ENCODE measurements at places on chromosomes 3 and 15.

- peak; percentile 31 for DNase-seq
Measured at GRCh38 chr3:177647341-177647740, 450.1 kb upstream of the TBL1XR1 start.

- DNase-seq: no peak
Measured at GRCh38 chr15:42206406-42206805, 1.7 kb downstream of the VPS39 start.

DNA sequence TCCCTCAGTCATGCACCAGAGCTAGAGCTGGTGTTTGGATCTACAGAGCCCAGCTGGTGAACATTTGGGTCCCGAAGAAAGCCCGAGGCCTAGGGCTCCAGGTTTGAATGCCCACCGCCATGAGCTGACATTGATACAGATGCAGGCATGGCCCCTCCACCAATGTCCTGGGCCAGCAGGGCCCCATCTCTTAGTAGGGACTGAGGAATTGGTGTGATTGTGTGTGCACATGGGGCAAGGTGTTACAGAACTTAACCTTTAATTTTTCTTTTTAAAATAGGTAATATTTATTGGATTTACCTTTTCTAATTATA is 11.0 kb downstream of the PODXL2 start:
- no peak for DNase-seq

DNA sequence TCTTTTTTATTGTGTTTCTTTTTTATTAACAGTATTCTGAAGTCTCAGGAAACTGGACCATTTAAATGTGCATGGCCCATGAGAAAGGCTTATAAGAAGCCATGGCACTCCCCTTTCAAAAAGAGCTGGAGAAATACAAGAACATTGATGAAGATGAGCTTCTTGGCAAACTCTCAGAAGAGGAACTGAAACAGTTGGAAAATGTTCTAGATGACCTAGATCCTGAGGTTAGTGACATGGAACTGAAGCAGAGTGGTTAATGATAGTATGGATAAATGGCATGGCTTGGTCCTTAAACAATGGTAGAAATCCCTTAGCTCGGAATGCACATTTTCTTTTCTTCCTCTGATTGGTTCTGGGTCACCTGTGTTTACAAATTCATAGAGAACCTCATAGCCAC is 14.9 kb downstream of the TMOD2 start:
- no peak for DNase-seq

DNA sequence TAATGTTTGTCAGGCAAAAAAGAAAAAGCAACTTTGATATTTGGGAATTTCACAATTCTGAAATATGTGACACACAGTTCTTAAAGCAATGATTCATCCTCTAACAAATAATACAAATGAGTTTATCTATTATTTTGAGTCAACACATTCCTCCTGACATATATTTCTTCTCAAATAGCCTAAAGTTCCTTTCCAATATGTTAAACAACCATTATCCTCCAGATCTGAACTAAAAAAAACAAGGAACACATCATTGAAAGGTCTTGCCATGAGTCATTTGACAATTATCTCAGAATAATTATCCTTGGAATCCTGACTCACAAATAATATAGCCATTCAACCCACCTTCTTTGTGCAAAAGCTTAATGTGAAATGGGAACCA is 208.7 kb upstream of the CDIN1 start:
- DNase-seq: no peak

GRCh38 chr3:147816752-147817151 is 407.6 kb downstream of the ZIC1 start:
- no peak for DNase-seq

- DNase-seq: no peak
Measured at GRCh38 chr15:23033979-23034378, 5.4 kb downstream of the TUBGCP5 start.

DNA sequence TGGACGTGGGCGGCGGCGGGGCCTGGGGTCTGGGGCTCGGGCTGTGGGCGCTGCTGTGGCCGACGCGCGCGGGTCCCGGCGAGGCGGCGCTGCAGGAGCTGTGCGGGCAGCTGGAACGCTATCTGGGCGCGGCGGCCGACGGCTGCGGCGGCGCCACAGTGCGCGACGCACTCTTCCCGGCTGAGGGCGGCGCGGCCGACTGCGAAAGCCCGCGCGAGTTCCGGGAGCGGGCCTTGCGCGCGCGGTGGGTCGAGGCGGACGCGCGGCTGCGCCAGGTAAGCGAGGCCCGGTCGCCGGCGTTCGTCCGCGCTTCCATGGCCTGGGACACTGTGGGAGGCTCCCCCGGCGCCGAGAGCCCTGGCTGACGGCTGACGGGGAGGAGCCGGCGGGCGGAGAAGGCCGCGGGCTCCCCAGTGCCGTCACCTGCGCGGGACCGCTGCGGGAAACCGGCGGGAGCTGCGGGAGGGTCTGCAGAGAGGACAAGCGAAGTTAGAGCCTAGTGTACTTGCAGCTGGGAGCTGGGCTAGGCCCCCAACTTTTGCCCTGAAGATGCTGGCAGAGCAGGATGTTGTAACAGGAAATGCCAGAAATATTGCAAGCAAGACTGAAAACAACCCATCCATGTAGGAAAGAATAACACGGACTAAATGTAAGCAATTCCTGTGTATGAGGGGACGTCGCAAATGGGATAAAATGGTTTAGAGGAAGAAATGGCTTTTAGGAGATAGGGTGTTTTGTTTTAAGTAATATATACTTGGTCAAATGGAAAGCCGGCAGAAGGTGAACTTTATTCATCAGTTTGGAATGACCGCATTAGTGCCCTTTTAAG is 847 bp downstream of the WHAMM start:
- DNase-seq: peak; percentile 48

DNA sequence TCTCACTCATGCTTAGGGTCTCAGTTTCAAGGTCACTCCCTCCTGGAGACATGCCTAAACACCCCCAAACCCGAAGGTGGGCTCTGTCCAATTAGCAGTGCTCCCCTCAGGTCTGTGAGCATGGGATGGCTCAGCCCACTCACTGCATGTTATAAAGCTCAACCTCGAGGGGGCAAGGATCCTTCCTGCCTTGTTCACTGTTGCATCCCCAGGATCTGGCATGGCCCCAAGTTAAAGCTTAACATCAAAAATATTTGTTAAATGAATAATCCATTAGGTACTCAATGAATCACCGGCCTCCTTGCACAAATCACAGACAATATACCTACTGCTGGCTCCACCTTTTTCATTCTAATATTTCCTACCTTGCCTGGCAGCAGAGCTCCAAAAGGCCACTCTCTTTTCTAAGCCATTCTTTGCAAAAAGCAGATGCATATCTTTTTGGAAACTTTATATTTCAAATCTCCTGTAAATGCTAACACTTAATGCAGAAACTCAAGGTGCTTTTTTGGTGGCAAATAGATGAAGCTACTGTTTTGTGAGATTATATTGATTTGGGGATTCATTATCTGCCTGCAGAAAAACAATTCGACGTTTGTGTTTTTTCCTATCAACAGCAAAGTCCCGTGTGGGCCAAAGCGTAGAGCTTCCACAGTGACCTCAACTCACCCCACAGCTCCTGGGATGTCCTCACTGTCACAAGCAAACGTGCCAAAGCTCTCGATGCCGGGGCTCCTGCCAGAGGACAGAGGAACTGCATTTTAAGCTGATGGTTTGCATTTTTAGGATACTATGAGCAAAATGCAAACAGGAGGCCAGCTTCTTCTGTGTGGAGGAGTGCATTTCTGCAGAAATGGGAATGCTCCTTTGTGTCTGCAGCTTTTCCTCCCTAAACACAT is 35.4 kb downstream of the PCOLCE2 start:
- DNase-seq: no peak

- DNase-seq: peak; percentile 12
Measured at GRCh38 chr15:26260517-26261133, 397.5 kb upstream of the ATP10A start.

DNA sequence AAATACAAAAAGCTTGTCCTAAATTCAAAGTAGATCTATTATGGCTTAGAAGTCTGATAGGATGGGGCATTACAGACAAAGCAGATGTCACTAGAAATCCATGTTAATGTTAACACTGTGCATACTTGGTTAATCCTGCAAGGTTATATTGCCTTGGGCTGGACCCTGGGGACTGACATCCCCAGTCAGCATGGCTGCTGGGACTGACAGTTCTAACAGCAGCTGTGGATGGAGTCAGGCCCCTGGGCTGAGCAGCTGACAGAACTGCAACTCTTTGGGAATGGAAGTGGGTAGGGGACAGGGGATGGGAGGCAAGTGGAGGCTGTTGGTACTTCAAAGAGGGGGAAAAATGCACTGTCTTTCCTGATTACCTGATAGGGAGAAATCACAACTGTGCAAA is 7.5 kb downstream of the P2RY1 start:
- DNase-seq: no peak

DNA sequence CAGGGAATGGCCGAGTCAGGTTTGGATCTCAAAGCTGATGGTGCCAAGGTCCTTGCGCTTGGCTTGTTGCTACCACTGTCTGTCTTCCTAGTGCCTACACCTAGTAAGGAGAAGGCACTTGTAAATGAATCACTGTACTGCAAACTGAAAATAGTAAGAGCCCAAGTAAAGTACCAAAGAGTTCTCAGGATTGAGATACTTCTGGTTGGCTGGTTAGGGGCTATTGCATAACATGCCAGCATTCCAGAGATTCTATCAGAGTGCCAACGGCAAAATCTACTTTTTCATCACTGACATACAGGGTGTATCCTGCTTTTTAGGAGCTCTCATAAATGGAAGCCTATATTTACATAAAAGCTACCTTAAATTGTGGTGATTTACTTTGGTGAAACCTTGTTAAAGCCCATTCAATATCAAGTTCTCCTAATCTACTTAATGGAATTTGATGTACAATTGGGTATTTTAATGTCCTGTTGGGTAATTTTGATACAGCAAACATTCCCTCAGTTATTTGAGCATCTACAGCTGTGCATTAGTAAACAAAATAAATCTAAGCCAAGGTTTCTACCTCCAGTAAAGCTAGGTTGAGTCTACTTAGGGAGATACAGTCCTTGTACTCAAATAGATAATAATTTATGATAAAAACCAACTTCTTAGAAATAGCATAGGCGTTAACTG is 30.7 kb upstream of the CHD2 start:
- DNase-seq: no peak

DNA sequence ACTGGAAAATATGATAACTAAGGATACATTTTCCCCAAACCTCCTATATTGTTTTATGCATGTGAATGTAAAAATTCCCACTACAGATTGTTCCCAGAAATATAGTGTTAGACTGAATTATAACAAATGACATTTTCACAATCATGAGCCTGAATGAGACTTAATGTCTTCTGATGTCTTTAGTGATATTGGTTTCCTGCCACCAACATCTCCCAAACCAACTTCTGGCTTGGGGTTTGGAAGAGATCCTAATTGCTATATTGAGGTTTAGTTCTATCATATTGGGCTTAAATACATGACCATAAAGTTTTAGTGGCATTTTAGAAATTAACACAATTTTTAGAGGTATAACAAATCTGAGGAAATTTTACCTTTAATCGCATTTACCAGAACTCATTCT is 445.3 kb upstream of the CCDC54 start:
- DNase-seq: no peak

DNA sequence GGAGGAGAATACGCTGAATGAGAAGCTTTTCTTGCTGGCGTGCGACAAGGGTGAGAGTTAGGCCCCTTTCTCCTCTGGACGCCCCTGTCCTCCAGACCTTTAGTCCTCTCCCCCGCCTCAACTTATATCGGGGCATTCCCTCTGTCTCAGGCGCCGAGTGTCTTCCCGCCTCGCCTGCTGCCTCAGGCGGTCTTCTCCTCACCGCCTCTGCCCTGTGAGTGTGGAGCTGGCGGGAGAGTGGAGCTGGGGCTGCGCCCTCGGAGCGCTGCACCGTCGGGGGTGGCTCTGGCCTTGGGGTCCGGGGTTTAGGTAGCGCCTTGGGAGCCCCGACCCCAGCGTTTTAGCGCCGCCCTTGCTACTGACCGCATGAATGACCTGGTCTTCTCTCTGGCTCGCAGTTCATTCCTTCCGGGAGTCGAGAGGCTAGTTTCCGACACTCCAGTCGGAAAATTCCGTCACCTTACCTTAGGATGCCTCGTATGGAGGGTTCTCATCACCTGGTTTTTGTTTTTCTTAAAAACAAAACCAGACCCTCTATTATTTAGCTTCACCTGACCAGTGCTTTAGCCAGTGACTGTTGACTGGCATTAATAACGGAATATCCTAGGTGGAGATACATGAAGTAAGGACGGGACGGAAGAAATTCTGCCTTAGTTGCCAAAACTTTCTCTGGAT is 985 bp downstream of the TRPC1 start:
- DNase-seq: no peak

DNA sequence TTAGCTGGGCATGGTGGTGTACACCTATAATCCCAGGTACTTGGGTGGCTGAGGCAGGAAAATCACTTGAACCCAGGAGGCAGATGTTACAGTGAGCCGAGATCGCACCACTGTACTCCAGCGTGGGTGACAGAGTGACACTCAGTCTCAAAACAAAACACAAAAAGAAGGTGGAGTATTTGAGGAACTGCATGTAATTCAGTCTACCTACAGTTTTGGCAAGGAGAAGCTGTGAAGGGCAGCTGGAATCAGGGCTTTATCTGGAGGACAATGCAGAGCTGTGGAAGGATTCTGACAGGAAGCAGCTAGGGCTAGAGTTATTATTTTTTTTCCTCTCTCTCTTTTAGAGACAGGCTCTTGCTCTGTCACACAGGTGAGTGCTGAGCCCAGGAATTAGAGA is 6.8 kb downstream of the H1-8 start:
- peak; percentile 25 for DNase-seq

DNA sequence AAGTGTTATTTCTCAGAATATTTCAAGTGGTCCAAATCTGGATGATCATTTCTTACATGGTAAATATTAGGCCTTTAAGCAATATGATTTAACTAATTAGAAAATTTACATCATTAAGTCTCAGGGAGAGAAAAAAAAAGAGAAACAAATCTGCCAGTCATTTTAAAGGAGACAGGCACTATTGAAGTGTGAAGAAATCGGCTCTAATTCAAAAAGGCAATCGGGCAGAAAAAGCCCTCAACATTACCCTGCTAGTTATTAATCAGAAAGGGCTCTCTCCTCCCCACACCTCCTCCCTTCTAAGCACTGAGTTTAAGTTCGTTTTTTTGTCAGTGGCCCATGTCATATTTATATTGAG is 215.9 kb downstream of the MEIS2 start:
- DNase-seq: no peak

- DNase-seq: no peak
Measured at GRCh38 chr3:50658416-50658815, 16.3 kb upstream of the DOCK3 start.

DNA sequence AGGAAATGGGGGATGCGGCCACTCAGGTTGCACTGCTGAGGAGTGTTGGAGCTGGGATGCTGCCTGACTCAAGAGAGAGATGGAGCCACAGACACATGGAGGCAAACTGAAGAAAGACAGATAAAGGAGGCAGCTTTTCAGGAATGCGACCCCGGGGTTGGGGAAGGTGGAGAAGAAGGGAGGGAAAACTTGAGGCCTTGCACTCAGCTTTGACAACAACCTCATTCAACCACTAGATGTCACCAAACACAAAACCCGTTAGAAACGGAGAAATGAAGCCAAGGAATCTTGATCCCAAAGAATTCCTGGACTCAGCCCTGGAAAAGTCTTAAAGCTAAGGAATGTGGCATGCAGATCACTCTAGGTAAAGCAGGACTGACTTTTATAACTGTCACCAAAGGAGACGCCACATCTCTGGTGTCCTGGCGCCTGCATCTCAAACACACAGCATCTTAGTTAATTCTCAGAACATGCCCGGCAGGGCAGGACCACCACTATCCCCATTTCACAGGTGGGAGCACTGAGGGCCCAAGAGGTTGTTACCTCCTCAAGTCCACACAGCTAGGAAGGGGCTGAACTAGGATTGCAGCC is 59.6 kb upstream of the LMCD1 start:
- peak; percentile 3 for DNase-seq

GRCh38 chr15:58842713-58843396 is 71.8 kb downstream of the MINDY2 start:
- no peak for DNase-seq
